GOT3 (cell line): ENCODE measurements at places on chromosomes 7 and 10.

DNA sequence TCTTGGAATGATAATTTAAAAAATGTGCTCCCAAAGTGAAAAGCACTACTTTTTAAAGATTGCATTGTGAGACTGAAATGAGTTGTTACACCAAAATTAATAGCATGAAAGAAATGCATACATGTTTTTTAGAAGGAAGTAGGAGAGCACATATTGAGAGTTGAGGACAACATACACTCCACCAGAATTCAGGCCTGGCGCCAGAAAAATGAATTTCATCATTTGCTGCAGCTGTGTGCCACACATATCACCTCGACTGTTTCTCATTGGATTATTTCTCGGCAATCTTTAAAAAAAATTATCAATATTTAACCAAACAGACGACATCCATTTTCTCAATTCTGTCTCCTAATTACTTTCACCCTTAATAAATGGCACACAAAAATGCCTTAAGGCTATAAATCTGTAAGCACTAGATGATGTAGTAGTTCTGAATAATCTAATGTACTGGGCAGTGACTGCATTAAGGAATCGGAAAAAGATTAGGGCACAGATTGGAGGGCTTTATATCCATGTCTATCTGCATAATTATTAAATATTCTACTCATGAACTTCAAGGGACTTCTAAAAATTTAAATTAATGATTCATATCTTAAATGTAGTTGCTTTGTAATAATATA lies 590.4 kb downstream of the NXPH1 start:
- no peak for DNase-seq

- DNase-seq: no peak
Observed at GRCh38 chr7:134702366-134703240, 56.0 kb downstream of the BPGM start.

DNA sequence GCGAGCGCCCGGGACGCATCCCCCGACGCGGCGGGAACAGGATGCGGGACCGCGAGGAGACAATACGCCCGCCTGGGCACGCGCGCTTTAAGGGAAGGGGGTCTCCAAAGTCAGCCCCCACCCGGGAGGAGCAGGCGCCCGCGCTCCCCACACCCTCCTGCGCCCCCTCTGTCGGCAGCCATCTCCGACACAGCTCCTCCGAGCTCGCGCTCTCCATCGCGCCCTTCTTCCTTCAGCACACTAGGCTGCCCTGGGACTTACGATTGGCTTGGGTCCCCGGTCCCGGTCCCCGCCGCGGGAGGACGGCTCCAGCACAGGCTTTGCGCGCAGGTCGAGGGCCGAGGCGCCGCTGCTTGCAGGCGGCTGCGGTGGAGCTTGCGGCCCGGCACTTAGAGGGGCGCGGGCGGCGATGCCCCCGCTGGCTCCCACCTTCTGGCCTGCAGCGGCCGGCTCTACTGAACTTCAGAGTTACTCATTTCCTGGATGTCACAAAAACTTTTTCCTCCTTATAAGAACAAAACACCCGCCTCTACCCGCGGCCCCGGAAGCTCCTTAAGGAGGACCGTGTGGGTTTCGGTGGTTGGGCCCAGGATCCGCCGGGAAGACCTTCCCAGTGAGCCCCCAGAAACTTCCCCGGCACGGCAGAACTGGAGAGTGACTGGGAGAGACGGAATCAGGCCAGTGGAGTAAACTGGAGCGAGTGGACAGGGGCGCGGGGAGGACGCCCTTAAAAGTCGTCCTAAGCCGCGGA lies at the start of gene ITPRIP:
Gene ITPRIP (minus strand): TSS at position 481 of the 751 bp plus-strand sequence. CDS start 22,414 bp downstream, outside the sequence.
- peak; percentile 52 for DNase-seq

DNA sequence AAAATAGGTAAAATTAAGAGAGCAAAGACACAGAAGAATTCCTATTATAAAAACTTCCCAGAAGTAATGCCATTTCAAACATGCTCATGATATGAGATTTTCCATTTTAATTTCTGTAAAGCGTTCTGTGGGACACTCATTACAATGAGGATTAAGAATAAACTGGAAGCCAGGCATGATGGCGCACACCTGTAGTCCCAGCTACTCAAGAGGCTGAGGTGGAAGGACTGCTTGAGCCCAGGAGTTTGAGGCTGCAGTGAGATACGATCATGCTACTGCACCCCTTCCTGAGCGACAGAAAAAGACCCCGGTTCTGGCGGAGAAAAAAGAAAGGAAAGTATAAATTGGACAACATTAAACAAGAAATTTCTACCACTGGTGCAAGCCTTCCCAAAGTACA lies 1.5 kb downstream of the DNA2 start:
- DNase-seq: no peak

GRCh38 chr7:130207033-130207432 lies 627 bp upstream of the SSMEM1 start:
- DNase-seq: no peak

GRCh38 chr10:17445400-17445998 lies 8.9 kb downstream of the ST8SIA6 start:
- DNase-seq: no peak

- DNase-seq: no peak
Observed at GRCh38 chr7:117012284-117012683, 59.0 kb downstream of the ST7 start.

DNA sequence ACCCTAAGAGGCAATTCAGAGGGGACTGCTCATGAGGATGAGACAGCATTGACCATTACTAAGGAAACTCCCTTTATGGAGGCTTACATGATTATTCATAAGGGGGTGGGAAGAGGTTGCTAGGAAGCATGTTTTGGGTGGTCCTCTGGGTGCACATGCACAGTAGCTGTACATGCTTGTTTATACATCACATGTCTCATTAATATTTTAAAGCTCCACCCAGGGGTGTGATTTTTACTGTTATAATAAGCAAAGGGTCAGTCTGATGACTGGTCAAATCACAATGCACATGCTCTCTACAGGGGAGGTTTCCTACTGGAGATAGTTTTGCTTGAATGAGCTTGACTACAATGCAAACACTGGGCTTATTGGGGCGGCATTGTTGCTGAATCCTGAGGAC lies 23.8 kb upstream of the PPP1R9A start:
- no peak for DNase-seq

- no peak for DNase-seq
Observed at GRCh38 chr7:13874783-13875182, 114.7 kb downstream of the ETV1 start.

DNA sequence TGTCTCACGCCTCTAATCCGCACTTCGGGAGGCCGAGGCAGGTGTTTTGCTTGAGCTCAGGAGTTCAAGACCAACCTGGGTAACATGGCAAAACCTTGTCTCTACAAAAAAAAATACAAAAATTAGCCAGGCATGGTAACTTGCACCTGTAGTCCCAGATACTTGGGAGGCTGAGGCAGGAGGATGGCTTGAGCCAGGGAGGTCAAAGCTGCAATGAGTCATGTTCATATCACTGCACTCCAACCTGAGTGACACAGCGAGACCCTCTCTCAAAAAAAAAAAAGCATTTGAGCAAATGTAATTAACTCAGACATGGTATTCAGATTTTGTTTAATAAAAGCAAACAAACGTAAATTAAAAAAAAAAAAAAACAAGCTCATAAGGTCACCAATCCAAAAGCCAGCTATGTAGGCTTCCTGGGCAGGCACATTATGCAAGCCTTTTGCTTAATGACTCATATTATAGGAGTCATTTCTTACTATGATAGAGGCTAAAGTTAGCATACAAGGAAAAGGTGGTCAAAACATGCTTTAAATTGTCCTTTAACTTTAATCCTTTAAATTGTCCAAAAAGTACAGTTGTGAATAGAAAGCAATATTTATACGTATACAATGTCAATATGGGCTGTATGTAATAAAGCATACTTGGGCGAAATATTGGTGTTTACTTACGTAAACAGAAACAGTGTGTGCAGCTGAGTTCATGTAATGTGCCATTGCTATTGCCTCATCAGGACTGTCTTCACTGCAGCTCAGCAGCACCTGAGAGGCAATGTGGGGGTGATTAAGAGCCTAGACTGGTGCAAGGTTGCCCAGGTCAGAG lies 13.0 kb downstream of the AKR1D1 start:
- DNase-seq: no peak

- DNase-seq: no peak
Observed at GRCh38 chr7:156049366-156049765, 237.1 kb upstream of the SHH start.

DNA sequence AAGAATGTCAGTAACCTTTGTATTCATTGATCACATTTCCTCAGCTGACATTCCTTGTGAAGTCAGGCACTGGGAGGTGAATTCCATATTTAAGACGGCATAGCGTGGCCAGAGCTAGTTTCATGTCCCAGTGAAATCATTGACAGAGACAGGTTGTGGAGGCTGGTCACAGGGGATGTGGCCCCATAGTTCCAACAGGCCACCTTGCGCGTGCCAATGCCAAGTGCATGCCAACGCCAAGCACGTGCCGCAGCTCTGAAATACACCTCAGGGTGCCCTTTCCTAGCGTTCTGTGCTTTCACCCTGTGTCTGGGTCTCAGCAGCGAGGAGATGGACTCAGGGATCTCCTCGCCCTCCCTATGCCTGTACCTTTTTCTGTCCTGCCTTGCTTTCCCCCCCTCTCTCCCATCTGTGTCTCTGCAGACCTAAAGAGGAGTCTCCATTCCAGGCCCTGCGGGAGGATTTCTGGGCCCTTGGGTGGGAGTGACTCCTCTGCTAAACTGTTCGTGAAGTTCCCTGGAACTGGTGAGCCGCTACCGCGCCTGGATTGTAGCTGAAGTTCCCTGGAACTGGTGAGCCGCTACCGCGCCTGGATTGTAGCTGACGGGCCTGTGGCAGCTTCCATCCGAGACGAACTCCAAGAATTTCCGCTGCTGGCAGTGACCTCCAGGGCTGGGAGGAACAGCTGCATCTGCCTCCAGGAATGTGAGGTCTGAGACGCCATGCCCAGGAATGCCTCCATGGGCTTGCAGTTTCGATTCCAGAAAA lies 19.7 kb downstream of the AQP1 start:
- DNase-seq: no peak

DNA sequence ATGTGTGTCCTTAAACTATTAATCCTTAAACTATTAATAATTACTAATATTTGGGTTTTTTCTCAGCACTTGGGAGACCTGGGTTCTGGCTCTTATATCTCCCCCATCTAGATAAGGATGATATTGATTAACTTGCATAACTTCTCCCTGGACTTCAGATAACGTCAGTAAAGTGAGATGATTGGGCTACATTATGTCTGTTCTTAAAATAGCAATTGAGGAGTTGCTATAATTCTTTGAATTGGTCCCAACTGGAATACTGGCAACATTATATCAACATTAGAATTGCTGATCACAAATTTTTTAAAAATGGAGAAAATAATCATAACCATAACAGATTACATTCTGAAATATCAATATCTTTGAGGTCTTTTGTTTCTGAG lies 1.9 kb downstream of the APBB1IP start:
- no peak for DNase-seq

DNA sequence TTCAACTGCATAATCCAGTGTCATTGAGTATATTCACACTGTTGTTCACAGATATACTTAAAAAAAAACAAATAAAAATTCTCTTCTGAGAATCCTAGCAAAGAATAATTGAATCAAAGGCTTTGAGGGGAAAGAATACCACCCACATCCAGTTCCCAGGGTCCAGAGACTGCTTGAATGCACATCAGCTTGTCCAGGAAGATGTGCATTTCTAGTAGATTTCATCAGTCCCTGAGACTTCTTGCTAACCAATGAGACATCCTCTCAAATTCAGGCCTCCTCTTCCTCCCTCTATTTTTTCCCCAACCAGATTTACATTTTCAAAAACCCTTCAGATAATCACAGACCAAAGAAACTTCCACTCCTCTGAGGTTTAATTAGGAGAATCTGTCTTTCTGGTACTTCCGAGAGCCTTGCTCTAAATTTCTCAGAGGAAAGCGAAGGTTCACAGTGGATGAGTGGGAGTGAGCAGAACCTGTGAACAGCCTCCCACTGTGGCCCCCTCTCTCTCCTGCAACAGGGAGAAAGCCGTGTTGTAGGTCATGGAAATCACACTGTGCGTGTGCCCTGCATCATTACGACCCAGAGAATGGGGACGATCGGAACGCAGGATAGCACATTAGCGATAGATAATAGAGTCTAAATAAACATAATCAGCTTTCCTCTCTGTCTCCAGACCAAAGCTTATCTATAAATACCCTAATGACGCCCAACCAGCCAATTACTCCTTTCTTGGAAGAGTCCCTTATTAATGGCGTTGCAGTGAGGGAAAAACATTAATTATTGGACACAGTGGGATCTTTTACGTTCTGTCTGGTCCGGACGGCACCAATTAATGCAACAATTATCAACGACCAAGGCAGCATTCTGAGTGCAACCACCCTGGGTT lies 212.5 kb downstream of the EMX2 start:
- no peak for DNase-seq

- no peak for DNase-seq
Observed at GRCh38 chr7:753190-753589, 26.1 kb upstream of the PRKAR1B start.

GRCh38 chr7:14351167-14351566 lies 361.7 kb upstream of the ETV1 start:
- no peak for DNase-seq
